ENCODE measurements at places on chromosomes 11 and 22.
A peak's percentile ranks its signal among the peaks of the same experiment; 100 is the strongest.

- DNase-seq: peak; percentile 30
Measured at GRCh38 chr11:124867700-124868099, 2.5 kb downstream of the ROBO3 start.

GRCh38 chr11:47765086-47765485 is 2.1 kb downstream of the FNBP4 start:
- DNase-seq: no peak

DNA sequence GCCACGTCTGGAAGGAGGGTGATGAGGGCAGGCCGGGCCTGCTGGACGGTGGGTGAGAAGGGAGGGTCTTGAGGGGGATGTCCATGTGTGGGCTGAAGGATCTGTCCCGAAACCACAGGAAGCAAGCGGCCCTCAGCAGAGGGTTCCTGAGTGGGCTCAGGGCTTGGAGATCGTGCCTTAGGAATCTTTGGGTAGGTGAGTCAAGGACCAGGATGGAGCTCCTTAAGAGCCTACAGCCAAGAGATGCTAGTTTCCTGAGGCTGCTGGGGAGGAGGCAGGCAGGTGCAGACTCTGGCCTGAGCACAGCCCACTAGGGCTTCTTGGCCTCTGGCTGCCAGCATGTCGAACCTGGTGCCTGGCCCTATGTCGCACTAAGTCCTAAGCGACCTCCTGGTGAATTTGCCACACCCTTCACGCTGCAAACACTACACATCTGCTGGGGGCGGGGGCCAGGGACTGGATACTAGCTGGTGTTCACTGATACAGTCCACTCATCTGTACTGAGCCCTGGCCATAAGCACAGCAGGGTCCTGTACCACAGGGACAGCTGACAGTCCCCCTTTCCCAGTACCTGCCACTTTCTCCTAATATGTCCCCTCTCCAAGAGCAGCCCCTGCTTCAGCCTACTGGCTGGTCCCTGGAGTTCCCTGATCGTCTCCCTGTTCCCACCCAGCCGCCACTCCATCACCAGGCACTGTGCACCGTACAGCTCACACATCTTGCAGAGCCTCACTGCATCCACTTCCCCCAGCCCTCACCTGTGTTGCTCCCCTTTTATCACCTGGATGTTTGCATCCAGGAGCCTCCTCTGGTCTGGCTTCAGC is 19.5 kb downstream of the GNAZ start:
- no peak for DNase-seq

DNA sequence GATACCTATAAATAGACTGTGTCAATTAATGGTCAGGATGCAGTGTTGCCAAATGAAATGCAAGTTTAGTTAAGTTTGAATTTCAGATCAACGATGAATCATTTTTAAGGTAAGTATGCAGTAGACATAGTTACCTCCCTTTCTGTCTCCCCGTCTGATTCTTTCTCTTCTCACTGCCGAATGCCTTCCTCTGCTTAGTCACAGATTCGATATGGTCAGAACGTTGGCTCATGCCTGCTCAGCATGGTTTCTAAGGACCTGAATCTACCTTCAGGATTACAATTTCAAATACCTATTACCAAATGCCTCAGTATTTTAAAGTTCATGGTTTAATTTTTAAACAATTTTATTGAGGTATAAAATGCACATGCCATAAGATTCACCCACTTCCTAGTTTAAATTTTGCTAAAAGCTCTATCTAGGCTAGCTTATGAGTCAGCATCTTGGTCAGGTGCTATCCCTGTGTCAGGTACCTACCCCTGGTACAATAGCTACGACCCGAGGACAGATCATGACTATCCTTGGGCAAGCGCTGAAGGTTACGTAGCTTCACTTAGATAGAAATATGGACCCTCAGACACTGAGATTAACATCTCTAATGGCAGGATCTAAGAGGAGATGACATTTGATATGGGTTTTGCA is 78.2 kb upstream of the SPON1 start:
- no peak for DNase-seq

GRCh38 chr22:35531676-35532075 is 9.0 kb upstream of the RASD2 start:
- DNase-seq: no peak

DNA sequence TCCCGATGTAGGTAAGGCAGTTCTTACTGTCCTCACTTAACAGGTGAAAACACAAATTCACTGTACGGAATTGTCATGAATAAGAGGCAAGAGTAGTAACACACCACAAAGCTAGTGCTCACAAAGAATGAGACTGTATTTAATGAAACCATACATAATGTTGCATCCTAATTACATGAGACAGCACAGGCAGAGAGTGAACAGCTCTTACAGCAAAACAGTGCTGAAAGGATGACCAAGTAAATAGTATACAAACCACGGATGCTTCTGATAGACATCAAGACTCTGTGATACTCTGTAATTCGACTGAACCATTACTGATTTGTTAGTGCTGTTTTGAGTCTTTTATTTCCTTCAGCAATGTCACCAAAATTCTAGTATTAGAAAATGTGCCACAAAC is 282.3 kb downstream of the TTC28 start:
- no peak for DNase-seq

GRCh38 chr11:131745405-131745804 is 375.0 kb downstream of the NTM start:
- DNase-seq: no peak

DNA sequence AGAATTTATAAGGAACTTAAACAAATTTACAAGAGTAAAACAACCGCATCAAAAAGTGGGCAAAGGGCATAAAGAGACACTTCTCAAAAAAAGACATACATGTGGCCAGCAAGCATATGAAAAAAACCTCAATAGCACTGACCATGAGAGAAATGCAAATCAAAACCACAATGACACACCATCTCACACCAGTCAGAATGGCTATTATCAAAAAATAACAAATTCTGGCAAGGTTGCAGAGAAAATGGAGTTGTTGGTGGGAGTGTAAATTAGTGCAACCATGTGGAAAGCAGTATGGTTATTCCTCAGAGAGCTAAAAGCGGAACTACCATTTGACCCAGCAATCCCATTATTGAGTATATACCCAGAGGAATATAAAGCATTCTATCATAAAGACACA is 866.8 kb upstream of the TENM4 start:
- DNase-seq: no peak

DNA sequence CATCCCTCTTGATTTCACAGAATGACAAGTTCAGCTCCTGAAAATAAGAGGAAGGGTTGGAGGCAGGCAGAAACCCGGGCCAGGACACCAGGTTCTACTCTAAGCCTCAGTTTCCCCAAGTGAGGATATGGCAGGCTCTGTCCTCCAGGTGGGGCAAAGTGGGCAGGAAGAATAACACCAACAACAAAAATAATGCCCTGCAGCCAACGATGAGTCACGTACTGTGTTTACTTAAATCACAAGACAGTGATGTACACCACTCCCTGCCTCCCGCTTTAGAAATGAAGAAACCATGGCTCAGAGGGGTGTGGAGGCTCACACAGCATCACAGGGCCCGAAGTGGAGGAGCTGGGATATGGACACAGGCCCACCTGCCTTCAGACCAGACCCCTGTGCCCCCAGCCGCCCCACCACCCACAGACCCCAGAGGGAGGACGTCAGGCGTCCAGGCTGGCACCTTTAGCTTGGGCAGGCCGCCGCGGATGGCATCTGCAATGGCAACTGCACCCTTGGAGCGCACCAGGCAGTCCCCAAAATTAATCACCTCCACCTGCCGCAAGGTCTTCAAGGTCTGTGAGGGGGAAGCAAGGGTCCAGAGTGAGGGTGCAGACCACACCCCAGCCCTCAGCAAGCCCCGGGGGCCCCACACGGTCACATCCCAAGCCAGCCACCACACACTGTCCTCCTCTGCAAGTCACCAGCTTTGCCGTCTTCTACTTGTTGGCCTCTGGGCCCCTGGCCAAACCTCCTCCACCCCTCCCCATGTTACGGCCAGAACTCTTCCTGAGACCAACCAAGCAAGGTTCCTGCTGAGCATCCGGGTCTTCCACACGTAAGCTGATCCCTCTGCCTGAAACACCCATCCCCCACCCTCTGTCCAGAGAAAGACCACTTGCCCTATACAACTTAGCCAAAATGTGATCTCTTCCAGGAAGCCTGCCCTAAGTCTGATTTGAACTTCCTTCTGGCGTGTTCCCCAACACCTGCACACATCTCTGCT is 15.8 kb upstream of the CHADL start:
- DNase-seq: peak; percentile 43

GRCh38 chr11:70036971-70037882 is 40.9 kb upstream of the ANO1 start:
- no peak for DNase-seq

GRCh38 chr22:23698673-23699235 is 7.9 kb downstream of the RGL4 start:
- DNase-seq: no peak

- DNase-seq: no peak
Measured at GRCh38 chr11:61343792-61344745, 11.0 kb downstream of the TKFC start.

- DNase-seq: no peak
Measured at GRCh38 chr22:48926136-48926535, 901.5 kb downstream of the BRD1 start.

DNA sequence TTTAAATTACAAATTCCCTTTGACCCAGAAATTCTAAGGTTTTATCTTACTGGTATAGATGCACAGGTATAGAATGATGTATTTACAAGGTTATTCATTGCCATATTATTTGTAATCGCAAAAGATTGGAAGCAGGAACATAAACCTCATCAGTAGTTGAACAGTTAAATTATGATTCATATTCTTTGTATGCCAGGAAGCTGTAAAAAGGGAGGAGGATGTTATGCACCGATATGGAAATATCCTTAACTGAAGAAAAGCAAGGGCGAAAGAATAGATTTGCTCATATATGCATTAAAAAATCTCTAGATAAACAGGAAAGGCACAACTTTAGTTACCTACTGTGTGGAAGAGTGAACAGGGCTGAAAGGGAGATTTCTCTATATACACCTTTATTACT is 36.7 kb downstream of the PPFIA1 start:
- no peak for DNase-seq

- DNase-seq: no peak
Measured at GRCh38 chr22:48249713-48250268, 1487.3 kb downstream of the TBC1D22A start.

DNA sequence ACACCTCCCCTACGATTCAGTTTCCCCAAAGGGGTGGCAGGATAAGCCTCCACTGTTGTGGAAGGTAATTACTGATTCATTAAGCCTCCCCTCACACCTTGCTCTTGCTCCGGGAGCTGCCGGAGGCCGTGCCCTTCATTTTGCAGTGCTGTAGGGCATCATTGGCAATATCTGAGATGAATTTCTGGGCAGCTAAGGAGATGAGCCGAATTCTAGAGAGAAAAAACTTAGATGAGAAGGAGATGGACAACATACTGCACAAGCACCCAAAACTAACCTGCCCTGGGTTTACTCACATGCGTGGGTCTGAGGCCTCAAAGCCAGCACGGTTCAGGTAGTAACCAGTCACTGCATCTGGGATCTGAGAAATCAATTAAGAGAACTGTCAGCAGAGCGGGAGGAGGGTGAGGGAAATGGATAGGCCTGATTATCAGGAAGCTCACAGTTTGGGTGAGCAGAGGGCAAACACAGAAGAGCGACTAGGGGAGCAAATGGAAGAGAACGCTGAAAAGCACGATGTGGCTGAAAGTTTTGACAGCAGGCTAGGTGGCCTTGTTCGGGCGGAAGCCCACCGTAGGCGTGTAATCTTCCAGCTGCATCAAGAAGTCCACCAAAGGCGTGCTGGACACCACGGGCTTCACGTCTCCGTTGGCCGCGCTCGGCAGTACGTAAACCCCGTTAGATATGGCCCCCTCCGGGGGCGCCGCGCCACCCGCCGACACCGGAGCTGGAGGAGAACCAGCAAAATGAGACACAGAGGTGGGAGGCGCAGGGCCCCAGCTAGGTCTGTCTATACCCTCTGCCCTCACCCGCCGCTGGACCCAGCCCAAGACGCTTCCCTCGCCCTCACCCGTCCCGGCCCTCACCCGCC is 689 bp downstream of the TAF10 start:
- DNase-seq: no peak

- DNase-seq: no peak
Measured at GRCh38 chr11:19659529-19659928, 53.1 kb upstream of the NAV2 start.

GRCh38 chr11:117997406-117997805 is 11.2 kb downstream of the IL10RA start:
- no peak for DNase-seq

GRCh38 chr11:60184824-60185511 is 2.1 kb upstream of the MS4A6A start:
- no peak for DNase-seq

DNA sequence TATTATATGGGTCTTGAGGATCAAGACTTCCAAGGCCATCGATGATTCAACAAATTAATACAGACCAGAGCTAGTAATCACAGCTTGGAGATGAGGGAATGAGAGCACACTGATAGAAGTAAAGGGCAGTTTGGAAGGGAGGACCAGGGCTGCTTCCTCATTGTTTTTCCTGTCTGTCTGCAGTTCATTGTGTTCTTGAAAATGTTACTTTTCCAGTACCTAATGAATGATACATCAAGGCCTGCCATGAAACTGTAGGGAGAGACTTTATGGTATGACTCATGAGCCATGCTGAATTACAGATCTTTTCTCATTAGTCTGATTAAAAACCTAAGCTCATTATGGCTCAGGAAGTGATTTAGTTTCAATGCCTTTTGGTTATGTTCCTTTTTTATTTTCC is 855.6 kb downstream of the KCNA4 start:
- DNase-seq: peak; percentile 13

DNA sequence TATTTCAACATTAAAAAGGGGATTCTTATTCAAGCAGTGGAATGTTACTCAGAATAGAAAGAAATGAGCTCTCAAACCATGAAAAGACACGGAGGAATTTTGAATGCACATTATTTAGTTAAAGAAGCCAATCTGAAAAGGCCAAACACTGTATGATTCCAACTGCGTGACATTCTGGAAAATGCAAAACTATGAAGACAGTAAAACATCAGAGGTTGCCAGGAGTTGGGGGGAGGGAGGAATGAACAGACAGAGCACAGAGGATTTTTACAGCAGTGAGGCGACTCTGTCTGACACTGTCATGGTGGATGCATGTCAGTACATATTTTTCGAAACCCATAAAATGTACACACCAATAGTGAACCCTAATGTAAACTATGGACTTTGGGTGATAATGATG is 22.9 kb upstream of the THY1 start:
- no peak for DNase-seq

DNA sequence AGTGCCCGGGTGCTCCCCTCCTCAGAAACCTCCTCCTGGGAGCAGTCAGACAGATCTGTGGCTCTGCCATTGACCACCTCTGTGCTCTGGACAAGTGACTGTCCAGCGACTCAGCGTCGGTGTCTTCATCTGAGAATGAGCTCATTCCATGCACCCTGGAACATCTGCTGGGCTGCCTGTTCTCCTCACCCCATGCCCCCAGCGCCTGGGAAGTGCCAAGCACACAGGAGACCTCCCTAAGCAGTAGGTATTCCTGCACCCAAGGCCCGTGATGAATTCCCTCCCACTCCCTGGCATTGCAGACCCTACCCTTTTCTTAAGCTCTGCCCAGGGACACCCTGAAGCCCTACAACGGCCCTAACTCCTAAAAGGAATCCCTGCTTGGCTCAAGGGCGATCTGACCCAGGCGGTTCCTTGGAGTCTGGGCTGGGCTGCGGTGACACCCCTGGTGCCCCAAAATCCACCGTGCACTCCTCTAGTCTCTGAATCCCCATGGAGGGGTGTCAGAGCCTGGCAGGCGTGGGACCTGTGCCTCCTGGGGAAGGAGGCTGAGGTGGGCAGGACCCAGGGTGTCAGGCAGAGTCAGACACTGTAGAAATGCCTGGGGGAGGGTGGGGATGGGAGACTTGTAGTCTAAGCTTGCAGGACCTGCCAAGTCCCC is 92.0 kb downstream of the CEP164 start:
- no peak for DNase-seq
